ENCODE measurements at places on chromosomes 2 and 18.

GRCh38 chr18:21123290-21123926 lies 11.8 kb upstream of the ROCK1 start:
- DNase-seq: no peak

DNA sequence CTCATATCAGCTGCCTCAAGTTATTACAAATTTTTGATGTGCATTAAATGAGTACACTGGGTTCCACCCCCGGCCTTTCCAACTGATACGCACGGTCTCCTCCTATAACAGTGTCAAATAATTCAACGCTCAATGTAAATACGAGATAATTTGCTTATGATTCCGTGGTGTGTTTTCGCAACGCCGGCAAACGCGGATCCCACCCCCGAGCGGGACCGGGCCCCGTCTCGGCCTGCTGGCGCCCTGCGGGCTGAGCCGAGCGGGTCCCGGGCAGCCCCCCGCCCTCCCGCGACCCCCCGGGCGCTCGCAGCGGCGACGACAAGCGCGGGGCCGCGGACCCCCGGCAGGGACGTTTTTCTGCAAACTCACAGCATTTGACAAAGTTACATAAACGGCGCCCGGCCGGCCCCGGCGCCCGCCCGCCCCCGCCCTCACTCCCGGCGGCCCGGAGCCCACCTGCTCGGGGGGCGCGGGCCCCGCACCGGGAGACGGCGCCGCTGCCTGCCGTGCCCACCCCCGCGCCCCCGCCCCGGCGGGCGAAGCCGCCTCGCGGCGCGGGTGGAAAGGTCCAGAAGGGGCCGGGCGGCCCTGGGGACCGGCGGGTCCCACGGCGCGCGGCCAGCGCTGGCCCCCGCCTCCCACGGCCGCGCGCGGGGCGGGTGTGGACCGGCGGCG lies 762 bp downstream of the HDAC4 start:
- no peak for DNase-seq

GRCh38 chr2:121579309-121579708 lies 48.6 kb downstream of the RNU4ATAC start:
- no peak for DNase-seq

GRCh38 chr18:27871726-27872125 lies 305.2 kb downstream of the CDH2 start:
- no peak for DNase-seq
